Esophagus mucosa (tissue), 1 donor: ENCODE measurements at places on chromosomes 2 and 18. TPM values are rescaled to one million over a fixed set of nuclear protein-coding genes. Genes with fewer than 3 reads are reported as not detected.

- no peak for ATAC-seq
Measured at GRCh38 chr2:23994567-23994966, 15.3 kb upstream of the MFSD2B start.

DNA sequence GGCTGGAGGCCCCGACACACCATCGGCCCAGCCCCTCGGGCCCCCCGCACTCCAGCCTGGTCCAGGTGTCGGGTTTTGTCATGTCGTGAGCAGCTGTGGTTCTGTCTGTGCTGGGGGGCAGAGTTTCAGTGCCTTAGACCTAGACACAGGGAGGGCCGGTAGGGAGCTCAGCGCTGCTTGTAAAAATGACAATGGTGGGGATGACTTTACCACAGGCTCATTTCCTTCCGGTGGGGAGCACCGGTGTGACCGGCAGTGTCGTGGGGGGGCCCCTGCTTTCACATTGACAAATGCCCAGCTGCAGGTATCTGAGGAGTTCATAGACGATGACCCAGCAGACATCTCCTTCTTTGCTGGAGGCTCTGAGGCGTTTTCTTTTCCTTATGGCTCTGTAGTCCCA is 66.9 kb downstream of the STK25 start:
- ATAC-seq, result no peak

GRCh38 chr18:79789091-79789891 is 8.4 kb upstream of the KCNG2 start:
- no peak for ATAC-seq

GRCh38 chr18:28331551-28331950 is 154.6 kb upstream of the CDH2 start:
- ATAC-seq, result no peak

DNA sequence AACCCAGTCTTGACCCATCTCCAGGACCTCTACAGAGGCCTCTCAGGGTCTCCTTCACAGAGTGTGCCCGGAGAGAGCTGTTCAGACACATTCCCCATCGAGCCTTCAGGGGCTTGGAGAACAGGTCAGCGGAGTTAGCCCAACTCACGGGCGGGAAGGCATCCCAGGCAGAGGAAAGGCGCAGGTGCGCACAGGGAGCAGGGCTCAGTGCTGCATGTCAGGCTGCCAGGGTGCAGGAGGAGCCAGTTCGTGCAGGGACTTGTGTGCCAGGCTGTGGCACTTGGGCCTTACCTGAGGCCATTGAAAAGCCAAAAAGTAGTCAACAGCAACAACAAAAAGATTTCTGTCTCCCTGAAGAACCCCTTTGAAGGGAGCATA is 104.0 kb downstream of the ITGB1BP1 start:
- ATAC-seq, result peak; percentile 71

DNA sequence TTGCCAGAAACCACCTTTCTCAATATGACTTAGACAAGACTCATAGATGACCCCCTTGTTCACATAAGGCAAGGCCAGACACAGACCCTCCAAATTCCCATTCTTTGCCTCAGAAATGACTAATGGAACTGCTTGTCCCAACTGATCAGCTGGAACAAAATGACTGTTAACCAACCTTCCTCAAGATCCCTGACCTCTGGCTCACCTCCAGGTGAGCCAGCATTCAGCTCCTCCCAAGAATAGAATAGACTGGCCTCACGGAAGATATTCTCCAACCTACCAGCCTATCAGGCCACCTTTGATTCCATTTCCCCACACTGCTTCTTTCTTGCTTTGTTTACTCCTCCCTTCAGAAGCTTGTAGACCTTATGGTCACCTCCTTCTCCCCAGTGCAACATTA is 195.7 kb upstream of the VWC2L start:
- peak; percentile 31 for ATAC-seq

- peak; percentile 32 for ATAC-seq
Measured at GRCh38 chr2:74464406-74464805, 776 bp downstream of the MOGS start.

DNA sequence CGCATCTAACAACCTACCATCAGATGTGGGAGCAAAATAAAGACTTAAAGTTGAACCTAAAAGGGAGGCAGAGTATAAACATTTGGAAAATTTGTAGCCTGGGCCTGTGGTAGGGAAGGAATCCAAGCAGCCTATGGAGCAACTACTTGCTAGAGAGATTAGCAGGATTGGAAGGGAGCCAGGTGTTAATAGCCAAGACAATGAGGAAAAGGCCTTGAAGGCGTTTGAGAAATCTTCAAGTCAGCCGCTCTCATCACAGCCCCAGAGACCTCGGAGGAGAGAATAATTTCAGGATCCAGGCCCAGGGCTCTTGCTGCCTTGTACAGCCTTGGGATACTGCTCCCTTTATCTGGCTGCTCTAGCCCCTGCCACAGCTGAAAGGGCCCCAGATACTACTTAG is 219.7 kb downstream of the THSD7B start:
- ATAC-seq, result no peak

The SETBP1 gene
- 8.5 TPM for total RNA-seq

The DNPEP gene
- total RNA-seq, result 32.3 TPM
